Stimulated activated CD4-positive, alpha-beta T cell treated with anti-CD3 and anti-CD28 coated beads, Interleukin-4, amount 100 ng/mL, for 1 hour (primary cell): ENCODE measurements at places on chromosomes 5 and 9.

- DNase-seq, result no peak
These were observed 35.8 kb downstream of the PPARGC1B start for GRCh38 chr5:149765932-149766331.

DNA sequence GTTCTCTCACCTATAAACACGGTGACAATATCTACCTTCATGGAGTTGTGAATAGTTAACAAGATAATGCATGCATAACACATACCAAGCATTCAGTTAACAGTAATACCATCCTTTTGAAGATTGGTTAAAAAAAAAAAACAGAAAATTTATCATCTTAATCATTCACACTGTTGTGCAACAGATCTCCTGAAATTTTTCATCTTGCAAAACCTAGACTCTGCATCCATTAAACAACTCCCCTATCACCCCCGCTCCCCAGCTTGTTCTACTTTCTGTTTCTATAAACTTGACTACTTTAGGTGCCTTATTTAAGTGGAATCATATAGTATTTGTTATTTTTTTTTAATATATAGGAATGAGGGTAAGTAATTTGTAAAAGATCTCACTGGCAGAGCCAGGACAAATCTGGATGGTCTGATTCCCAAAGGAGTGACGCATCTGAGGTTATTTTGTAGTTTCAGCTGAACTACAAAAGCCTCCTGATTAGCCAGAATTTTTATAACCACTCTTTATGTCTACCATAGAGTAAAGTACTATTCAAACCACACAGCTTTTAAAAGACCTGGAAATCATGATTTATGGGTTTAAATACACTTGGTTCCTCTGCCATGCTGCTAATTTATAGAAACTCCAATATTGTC lies 93.0 kb downstream of the FANCC start:
- DNase-seq, result no peak

DNA sequence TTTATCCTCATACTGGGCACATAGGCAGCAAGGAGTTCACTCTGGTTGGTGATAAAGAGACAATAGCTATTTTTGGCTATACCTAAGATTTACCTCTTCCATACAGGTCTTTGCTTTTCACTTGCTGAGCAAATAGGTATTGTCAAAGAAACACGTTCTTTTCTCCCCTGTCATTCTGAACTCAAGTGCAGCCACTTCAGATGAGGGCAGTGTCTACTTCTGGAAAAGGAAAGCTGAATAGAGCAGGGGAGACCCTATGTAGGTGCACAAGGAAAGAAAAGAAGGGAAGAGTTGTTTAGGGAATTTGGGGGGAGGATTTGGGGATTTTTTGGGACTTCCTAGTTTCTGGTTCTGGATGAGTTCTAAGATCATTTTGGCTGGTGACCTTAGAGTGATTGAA lies 109.6 kb downstream of the ATP10B start:
- no peak for DNase-seq

DNA sequence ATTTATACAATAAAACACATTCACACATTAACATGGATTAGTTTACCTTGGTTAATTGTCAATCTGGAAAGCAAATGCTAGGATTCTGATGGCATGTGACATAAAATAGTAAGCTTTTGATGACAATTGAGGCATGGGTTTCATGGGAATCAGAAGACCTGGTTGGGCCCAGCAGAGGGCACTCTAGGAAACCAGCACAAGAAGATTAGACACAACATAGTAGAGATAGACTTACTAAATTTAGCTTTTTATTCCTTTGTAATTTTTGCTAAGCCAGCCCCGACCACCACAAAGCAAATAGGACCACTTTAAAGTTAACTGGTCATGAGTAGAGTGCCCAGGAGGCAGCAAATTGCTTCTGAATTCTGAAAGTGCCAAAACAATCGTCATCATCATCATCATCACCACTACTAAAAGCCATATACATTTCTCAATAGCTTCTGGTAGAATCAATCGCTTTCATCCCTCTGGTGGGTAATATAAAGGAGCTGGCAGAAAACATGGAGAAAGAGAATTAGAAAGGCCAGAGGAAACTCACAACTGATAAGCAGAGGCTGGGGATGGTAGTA lies 163.2 kb downstream of the ARRDC3 start:
- DNase-seq, result peak; percentile 33

DNA sequence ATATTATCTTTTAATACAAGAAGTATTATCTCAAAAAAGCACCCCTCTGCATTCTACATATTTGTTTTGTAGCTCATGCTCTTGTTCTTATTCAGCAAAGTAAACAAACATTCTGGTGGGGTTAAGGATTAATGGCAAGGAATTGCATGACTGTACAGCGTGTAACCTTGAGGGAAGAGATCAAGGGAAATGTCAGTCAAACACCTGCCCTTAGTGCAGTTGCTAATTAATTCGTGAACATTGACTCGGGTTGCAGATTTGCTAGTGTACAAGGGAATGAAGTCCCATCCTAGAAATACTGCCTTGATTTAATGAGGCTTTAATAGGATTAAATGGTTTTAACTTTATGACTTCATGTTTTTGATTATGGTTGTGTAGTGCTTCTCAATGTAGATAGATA lies 1758.1 kb downstream of the MAT2B start:
- DNase-seq, result no peak
